ENCODE measurements at places on chromosomes 12 and 14.

DNA sequence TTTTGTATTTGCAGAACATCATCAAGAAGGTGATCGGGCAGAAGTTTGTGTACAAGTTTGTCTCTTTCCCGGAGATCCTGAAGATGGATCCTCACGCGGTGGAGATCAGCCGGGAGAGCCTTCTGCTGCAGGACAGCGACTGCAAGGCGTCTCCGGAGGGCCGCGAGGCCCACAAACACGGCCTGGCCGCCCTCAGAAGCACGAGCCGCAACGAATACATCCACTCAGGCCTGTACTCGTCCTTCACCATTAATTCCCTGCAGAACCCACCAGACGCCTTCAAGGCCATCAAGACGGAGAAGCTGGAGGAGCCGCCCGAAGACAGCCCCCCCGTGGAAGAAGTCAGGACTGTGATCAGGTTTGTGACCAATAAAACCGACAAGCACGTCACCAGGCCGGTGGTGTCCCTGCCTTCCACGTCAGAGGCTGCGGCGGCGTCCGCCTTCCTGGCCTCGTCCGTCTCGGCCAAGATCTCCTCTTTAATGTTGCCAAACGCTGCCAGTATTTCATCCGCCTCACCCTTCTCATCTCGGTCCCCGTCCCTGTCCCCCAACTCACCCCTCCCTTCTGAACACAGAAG is 52.8 kb downstream of the ELK3 start:
- DNase-seq = no peak

GRCh38 chr12:103855896-103856657 is 15.0 kb upstream of the NT5DC3 start:
- DNase-seq = no peak

DNA sequence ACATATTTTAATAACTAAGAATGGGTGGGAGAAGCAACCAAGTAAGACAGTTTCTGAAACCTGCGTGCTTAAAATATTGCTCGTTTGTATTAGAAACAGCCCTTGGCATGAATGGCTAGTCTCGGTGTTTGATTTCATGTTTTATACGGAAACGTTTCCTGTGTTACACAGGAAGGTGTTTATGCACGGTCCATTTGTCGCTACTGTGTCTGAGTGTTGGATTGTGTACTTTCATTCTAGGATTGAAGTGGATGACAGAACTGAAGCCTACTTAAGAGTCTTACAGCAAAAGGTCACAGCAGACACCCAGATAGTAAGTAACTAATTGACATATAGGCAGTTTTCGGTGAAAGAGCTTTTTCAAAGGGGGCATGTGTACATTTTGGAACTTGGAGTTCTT is 19.6 kb downstream of the PIWIL1 start:
- no peak for DNase-seq

DNA sequence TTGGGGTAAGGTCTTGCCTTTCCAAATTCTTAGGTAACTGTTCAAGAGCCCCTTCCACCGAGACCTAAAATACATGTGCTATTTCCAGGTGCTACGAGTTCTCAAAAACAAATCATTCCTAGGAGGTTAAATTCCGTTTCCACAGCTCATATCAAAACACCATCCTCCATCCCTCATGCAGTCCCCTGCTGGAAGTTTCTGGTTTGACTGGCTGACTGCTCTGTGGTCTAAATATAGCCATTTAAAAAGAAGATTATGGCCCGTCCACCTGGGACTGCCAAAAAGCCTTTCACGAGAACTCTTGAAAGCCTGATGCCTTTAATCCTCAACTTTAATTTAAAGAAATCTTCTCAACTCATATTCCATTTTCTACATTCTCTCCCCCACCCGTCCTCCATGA is 201.5 kb upstream of the MYL2 start:
- DNase-seq = no peak

DNA sequence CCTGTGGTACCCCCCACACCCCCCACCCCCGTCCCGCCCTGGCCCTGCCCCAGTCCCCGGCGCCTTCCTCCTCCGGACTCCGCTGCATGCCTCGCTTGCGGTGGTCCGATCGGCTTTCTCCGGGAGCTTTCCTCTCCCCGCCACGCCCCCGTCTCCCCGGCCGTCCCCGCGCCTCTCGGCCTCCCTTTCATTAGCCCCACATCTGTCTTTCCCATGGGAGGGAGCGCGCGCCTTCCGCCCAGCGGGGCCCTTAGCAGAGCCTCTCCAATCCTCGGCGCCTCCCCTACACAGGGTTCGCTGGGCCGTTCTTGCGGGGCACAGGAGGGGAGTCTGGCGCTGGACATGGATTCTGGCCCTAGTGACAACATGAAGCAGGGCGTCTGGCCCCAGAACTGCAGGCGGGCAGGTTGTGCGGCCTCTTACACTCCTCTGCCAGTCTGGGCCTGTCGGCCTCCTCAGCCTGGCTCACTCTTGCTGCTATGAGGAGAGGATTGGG is 1.5 kb upstream of the EFS start:
- DNase-seq = no peak

DNA sequence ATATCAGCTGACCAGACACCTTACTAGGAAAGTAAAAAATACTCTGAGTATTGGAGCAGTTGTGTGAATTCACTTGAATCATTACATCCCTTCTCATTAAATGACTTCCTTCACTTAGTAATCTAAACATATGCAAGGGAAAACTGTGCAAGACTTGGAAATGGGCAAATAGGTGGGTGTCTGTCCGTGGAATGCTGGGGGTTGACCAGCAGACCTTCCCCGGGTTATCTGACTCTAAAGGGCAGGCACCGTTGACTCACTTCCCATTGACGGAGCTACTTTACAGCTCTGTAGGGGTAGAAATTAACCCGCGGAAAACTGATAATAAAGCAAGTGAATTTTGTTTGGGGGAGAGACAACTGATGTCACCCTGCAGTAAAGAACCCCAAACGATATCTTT is 199.3 kb downstream of the TTC7B start:
- DNase-seq = no peak

GRCh38 chr12:122757568-122757967 is 4.9 kb downstream of the DENR start:
- no peak for DNase-seq

GRCh38 chr14:92665661-92666110 is 82.7 kb downstream of the LGMN start:
- no peak for DNase-seq

DNA sequence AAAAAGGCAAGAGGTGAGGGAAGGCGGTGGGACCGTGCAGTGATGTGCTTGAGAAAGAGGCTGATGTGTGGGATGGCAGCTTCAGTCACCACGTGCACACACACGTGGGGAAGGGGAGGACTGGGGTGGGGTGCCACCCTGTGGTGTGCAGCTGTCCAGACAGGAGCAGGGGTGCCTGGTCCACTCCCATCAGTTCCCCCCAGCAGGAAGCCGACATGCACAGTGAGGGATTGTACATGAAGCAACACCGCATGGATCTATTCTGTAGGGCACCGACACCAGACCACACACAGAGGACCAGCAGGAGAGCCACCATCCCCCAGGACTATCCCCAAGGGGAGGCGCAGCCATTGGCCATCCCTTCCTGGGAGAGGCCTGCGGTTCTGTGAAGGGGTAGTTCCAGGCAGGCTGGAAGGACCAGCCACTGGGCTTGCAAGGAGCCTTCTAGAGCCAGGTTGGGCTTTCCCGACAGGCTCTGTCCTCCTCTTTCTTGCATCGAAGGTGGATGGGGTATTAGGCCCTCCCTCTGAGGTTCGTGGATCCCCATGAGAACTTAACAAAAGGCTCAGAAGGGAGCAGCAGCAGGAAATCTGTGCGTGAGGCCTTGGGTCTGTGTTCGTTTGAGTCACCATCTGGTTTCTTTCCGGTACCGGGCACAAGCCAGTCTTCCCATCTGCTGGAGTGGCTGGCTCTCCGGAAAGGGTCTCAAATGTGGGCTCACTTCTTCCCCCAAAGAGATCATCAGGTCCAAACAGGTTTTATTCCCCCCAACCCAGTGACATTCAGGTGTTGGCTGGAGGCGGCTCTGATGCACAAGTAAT is 59.8 kb downstream of the PLEKHG3 start:
- DNase-seq = no peak

GRCh38 chr12:32454075-32454474 is 54.7 kb downstream of the FGD4 start:
- DNase-seq = no peak

GRCh38 chr12:79643821-79644220 is 46.9 kb downstream of the PAWR start:
- no peak for DNase-seq

DNA sequence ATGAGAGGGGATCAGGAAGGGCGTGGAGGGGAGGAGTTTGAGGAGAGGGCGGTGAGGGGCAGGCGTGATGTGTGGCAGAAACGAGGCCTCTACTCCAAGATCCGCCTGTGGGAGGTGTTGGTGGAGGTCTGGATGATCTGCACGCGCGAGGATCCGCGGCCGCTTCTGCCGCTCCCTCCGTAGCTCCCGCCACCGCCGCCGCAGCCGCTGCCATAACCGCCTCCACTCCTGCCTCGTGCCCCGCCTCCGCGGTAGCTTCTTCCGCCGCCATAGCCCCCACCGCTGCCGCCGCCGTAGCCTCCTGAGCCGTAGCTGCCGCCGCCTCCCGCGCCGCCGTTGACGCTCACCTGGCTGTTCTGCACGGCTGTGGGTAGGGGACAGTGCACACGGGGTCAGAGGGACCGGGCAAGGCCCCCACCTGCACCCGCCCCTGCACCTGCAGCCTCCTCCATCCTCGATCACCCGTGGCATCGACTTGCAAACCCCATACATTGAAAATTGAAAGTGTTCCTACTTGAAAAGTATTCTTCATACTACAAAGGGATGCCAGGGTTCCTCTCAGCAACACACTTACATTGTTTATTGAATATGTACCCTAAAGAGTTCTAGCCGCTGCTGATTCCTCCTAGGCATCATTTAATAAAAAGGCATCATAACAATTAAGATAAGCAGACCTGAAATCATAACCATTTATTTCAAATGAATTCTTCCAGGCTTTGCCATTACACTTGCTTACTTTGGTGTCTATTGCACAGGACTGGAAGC is 11.1 kb upstream of the KRT1 start:
- peak; percentile 16 for DNase-seq

DNA sequence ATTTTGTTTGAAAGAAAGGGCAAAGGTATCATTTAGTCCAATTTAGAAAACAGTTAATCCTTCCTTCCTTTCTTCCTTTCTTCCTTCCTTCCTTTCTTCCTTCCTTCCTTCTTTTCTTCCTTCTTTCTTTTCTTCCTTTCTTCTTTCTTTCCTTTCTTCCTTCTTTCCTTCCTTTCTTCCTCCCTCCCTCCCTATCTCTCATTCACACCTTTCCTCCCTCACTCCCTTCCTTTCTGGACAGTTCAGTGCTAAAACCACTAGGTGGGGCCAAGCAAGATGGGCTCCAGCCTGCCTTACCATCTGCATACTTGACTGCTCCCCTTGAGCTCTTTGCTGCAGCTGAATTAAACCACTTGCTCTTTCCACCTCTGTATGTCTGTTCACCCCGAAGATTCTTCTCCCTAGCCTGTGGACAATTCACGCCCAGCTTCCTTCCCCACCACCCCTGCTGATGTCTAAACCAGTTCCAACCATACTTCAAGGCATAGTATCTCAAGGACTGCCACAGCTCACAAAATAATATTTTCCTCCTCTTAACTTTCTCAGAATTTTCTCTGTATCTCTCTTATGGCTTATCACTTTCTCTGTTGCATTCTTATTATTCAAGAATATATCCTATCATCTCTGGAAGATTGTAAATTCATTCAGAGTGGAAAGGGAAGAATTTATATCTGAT is 78.0 kb downstream of the DBX2 start:
- DNase-seq = no peak

DNA sequence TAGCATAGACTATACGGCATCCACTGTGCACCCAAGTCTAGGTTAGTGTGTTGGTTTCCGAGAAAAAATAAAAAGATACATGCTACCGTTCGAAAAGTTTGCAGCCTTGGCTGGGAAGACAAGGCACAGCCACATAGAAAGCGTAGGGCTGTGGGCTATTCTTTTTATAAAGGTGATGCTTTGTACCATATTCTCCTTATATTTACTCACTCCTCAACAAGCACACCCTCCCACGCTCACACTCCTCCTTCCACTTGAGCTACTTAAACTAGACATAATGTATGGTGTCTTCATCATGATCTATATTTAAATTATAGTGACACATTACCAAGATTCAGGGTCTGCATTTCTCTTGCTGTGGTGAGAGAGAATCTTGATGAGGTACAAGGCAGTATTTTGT is 1416.5 kb downstream of the AACS start:
- DNase-seq = no peak

DNA sequence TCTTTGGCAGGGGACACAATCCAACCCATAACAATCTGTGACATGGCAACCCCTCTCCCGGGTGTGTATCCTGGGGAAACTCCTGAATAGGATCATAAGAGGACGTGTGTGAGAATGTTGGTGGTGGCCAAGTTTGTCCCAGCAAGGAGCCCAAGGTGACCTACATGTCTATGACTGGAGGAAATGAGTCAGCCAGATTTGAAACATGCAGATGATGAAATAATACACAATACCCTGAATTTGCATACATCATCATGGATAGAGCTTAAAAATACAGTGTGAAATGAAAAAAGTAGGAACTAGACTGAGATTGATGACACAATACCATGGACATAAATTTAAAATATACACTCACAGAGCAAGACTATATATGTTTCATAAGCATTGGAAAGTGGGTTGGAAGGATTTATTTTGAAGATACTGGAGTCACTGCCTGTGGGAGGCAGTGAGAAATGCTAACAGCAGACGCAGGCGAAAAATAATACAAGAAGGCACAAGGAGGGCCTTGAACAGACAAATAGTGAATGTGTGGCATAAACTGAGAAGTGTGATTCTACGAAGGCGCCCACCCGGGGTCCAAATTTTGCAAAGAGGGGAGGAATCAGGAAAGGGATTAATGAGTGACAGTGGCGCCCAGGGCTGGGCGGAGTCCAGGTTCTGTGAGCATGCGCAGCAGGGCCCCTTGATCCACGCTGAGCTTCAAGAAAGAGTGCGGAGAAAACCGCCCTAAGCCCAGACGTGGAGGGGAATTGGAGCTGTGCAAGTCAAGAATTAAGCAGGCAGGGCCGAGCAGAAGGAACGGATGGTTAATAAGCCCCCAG is 7.0 kb upstream of the MAP1LC3B2 start:
- DNase-seq = no peak

GRCh38 chr14:96830946-96831345 is 33.8 kb downstream of the VRK1 start:
- DNase-seq = no peak

DNA sequence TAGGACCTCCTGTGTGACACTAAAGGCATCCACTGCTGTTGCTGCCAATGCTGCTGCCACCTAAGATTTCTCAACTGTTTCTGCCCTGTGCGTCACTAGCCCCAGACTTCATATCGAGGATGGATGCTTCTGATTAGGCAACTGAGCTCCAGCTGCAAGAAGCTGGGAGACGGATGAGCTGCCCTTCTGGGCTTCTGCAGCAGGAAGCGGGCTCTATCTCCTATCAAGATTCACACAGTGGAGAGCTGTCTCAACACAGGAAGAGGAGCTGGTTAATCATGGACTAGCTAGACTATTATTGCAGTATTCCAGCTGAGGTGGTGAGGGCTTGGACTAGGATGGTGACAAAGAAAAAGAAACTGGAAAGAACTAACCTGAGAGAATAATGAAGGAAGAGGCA is 59.2 kb upstream of the PELI2 start:
- no peak for DNase-seq

GRCh38 chr14:64846319-64846718 is 33.4 kb downstream of the SPTB start:
- no peak for DNase-seq

GRCh38 chr14:85542623-85543022 is 12.7 kb downstream of the FLRT2 start:
- DNase-seq = no peak

Data from activated CD8-positive, alpha-beta memory T cell treated with anti-CD3 and anti-CD28 coated beads for 48 hours (primary cell).